ENCODE measurements at places on chromosomes 3 and 15.

DNA sequence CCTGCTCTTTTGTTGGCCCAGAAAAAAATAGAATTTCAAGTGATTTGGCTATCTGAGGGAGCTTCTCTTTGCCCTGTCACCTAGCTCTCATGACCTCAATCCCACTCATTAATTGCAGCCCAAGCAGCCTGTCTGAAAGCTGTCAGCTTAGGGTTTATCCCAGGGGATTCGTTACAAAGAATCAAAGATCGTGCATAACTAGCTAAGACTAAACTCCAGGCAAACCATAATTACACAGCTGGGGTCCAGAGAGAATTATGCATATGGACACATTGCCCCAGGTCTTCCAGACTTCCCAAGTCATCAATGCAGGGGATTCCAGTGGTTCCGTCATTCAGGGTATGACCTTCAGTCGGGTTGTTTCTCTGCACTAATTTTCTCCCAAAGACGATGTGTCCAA, 91.6 kb upstream of the CBLB start:
- no peak for DNase-seq

GRCh38 chr3:82281205-82281604, 519.8 kb upstream of the GBE1 start:
- DNase-seq, result no peak

GRCh38 chr3:125032683-125033082, 23.1 kb downstream of the HEG1 start:
- no peak for DNase-seq

DNA sequence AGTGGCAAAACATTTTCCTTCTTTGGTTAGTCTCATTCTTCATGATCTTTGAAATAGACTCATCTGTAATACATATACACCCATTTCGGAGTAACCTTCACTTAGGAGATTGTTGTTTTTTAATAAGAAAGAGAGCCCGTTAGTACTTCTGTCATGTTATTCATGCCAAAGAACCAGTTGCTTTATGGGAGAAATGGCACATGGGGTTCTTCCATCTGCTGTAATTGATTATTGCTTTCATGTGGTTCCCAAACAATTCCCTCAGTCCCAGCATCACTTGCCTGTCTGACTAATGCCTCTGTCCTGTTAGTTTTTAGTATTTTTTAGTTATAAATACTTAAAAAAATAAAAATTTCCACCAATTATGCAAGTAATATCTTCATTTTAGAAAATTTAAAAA, 33.8 kb upstream of the FAH start:
- no peak for DNase-seq

DNA sequence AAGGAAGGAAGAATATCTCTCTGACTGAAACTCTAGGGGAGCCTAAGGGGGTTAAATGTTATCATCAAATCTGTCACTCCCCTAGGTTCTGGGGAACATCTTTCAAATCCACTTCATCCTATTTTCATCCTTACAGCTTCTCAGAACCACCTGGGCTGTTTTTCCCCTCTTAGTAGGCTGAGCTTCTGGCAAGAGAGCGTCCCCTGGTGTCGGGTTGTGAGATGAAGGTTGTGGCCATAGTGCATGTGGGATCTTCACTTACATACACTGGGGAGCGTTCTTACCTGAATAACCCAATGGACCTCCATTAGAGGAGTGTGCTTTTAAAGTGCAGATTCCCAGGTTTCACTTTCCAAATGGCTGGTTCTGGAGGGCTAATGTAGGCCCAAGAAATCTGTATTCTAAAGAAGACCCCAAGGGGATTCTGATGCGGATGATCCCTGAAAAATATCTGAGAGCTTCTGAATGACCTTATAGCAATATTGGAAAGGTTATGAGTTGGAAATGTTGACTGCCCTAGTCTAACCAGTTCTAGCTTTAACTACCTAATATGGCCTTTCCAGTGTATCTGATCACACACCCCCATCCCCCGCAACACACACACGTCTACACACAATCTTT, 663.7 kb downstream of the AGBL1 start:
- DNase-seq, result peak; percentile 30

- DNase-seq, result no peak
These were observed 19.2 kb downstream of the GNB4 start for GRCh38 chr3:179432021-179432420.

DNA sequence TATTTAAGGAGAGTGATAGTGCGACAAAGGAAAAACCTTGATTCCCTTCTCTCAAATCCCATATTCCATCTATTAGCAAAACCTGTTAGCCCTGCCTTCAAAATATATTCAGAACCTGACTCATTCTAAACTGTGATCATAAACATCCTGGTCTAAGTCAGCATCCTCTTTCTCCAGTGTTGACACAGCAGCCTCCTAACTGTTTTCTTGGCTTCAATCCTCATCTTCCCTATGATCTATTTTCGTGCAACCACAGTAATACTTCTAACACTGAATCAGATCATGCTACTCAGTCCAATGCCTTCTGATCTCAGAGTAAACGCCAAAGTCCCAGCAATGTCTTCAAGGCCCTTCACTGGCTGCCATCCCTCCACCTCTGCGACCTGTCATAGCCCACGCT, 785.1 kb downstream of the EDEM1 start:
- DNase-seq, result no peak

DNA sequence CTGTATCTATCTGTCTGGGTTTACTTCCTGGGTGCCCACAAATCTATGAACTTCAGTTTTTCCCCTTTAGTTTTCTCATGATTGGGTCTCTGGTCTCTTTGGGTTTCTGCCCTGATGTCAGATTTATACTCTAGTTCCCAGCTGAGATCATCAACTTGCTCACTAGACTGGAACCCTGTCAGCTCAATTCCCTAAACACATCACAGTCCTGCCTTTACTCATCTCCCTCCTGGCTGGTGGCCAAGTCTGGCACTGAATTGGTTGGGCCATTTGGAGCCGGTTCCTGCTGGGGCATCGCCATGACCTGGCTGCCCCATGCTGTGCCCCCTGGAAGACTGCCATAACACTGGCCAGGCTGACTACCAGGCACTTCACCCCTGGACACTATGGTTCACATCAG, 345.3 kb downstream of the CHST2 start:
- DNase-seq, result no peak

GRCh38 chr15:73323374-73323955, 45.3 kb downstream of the HCN4 start:
- no peak for DNase-seq

- DNase-seq, result peak; percentile 82
These were observed 47.6 kb downstream of the CTDSPL start for GRCh38 chr3:37909067-37909911.

DNA sequence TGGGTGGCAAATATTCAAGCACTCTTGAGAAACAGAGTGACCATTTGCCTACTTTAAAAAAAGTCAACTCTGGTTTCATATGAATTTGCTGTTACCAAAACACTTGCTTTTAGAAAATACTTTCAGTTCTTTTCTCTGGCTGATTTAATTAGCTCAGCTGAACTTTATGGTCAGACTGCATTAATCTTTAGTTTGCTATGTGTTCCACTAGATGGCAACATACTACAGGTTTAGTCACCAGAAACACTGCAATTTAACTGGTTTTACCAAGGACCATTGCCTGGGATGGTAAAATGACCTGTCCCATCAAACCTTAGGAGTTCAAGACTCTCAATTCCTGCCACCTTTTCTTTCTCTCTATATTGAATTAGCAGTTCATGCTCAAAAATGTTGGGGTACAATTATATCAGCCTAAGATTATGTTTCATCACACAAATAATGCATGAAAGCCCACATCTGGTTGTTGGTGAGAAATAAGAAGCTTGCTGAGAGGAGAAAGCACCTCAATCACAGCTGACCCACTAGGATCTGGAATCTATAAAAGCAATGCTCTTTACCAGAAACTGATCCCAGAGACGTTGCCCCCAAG, 14.2 kb downstream of the EIF4E3 start:
- DNase-seq, result peak; percentile 57

DNA sequence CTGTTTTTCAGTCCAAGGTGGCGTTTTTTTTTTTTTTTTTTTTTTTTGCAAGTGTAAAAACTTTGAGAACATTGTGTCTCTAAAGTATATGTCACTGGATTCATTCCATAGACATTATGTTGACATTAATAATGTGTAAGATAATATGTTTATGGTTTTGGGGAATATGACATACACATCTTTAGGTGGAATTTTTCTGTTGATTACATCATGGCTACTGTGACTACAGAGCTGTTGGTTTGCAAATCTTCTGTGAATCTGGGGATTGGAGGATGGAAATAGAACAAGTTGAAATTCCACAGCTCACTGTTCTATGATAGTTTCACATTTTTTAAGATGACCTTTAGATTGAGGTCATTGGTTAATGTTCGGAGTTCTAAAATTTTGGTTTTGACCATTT, 24.4 kb upstream of the PLSCR2 start:
- no peak for DNase-seq

- no peak for DNase-seq
These were observed 30.0 kb upstream of the SLC2A2 start for GRCh38 chr3:171056528-171056927.

GRCh38 chr3:114389156-114389555, 95.3 kb downstream of the TIGIT start:
- no peak for DNase-seq

- peak; percentile 50 for DNase-seq
These were observed 3.0 kb downstream of the SLC51A start for GRCh38 chr3:196219194-196219969.

GRCh38 chr15:101578443-101578894, 73.7 kb downstream of the TM2D3 start:
- peak; percentile 73 for DNase-seq

- no peak for DNase-seq
These were observed 69.5 kb downstream of the CCR1 start for GRCh38 chr3:46138581-46138980.

DNA sequence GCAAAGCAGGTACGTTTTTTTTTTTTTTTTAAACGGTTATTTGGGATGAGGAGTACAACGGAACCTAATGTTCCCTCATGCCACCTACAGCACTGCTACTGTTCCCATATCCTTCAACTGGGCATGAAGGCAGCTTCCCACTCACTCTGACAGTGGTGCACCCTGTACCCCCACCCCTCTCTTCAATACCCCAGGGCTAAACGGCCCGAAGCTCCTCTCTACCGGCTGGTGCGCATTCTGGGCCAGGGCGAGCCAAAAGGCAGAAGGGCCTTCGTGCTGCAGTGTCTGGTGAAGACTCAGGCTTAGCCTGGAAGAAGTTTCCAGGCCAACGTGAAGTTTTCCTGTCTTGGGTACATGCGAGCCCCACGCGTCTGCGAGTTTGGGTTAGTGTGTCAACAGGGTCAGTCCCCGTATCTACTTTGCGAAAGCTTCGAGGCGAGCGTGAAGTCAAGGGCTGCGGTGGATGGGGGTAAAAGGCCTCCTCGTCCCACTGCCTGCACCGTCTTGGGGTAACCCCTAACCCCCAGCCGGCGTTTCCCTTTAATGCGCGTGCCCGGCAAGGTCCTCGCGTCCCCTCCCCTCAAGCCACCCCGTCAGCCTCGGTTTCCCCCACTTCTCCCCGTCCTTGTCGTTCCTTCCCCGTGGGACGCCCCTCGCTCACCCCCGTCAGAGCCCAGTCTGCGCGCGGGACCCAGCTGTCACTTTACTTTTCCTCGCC, 765 bp upstream of the UBE2E2 start:
- no peak for DNase-seq

DNA sequence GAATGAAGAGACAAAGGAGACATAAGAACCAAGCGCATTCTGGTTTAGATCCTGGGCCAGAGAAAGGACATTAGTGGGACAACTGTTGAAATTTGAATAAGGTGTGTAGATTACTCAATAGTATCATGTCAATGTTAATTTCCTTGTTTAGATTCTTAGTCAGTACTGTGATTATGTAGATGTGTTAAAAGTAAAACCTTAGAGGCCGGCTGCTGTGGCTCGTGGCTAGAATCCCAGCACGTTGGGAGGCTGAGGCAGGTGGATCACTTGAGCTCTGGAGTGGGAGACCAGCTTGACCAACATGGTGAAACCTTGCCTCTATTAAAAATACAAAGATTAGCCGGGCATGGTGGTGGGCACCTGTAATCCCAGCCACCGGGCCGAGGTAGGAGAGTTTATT, 26.7 kb downstream of the CYP8B1 start:
- DNase-seq, result no peak

DNA sequence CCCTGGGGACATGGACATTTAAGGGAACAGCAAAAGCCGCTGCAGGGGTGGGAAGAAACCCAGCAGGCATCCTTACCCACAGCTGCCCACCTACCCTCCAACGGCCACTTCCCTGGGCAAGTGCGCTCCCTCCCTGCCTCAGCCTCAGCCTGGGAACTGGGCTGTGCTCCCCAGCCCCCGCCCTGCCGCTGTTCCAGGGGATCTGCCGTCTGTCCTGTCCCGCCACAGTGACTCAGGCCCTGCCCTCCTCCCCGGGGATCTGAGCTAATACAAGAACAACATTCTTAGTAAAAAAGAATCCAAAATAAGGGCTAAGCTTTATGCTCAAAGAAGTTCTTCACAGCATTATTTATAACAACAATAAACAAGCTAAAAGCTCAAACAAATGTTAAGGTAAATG, 7.4 kb upstream of the IQSEC1 start:
- no peak for DNase-seq

GRCh38 chr3:45507820-45508317, 86.7 kb upstream of the LIMD1 start:
- DNase-seq, result peak; percentile 81

GRCh38 chr3:39855517-39855916, 46.1 kb downstream of the MYRIP start:
- DNase-seq, result no peak

- DNase-seq, result no peak
These were observed 74.5 kb downstream of the FOXP1 start for GRCh38 chr3:71509066-71509465.

DNA sequence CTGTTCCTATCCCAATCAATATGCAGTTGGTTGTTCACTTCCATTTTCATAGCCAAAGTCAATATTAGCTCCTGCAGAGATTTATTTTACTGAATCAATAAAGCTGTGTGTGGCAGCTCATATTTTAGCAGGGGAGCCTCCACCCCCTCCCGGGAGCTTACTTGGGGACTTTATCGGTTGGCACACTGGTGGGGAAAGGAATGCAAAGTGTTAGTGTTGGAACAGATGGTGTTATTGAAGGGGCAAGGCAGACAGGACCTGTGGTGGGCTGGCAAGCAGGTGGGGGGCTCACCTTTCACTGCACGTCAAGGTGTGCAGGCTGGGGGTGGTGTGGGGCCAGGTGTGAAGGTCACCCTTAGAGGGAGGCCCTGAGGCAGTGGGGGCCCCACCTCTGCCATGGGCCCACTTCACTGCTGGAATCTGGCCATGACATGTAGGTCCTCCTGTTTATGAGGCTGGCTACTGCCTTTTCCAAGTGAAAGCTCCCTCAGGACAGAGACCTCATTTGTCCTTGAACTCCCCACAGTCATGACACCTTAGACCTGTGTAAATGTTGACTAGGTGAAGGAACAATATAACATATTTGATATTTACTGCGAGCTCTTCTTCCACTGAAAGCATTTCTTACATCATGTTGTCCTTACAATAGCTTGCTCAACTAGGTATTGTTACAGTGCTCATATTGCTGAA, 44.0 kb upstream of the SEC22A start:
- no peak for DNase-seq

GRCh38 chr3:123807820-123808219, 76.3 kb downstream of the MYLK start:
- no peak for DNase-seq

DNA sequence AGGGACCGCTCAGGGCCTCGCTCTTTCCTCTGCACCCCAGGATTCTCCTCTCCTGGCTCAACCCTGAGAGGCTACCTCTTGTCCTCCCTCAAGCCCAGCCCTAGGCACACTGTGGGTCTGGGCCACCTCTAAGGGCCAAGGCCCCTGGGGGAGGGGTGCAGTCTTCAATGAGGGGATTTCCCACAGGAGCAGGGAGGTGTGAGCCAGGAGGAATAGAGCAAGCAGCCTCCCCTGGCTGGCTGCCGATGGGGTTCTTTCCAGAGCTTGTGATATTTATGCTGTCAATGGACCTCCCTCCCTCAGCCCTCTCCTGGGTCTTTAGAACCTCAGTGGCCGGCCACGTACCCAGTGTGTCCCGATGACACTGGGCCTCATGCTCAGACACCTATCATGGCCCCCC, 99.5 kb upstream of the RPL32 start:
- no peak for DNase-seq
